ENCODE measurements at places on chromosomes 2 and 18.

- DNase-seq: no peak
These were observed at the start of gene GTF2A1L for GRCh38 chr2:48617618-48618017. Gene GTF2A1L (plus strand): TSS chr2:48617856. CDS start chr2:48617875, 19 bp downstream.

DNA sequence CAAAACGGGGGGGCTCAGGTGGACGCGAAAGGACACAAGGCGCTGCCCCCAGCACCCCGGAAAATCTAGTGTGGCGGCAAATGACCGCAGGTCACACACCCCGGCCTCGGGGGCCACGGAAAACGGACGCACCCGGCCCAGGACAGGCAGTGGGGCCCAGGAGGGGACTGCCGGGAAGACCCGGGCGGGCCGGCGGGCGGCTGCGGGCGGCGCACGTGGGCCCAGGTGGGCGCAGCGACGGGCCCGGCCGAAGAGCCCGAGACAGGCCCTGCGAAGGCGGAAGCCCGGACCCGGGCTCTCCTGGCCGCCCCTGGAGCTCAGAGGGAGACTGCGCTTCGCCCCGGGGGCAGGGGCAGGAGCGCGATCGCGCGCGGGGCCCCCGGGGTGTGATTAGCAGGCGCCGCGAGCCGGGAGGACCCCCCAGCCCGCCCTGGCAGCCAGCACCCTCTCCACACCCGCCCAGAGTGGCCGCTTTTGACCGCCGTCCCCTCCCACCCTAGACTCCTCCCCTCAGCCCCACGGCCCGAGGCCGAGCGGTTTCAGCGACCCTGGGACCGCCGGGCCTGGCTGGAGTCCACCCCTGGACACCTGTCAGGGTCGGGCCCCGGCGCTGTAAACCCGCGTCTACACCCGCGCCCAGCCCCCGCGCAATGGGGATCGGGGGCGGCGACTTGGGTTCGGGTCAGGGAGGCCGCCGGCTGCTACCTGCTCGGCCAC lies 773 bp downstream of the MBP start:
- peak; percentile 44 for DNase-seq

DNA sequence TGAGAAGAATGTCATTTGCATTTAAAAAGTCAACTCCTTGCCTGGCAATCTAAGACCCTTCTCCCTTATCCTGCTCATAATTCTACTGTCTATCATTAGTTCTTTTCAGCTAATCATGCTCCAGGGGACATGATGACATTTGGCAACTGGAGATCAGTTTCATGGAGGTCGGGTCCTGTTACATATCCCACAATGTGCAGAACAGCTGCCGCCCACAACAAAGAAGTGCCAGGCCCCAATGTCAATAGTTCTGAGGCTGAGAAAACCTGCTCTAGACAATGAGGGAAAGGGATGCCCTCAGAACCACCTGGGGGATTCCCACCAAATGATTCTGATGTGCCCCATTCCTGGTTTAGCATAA lies 53.4 kb upstream of the IL1RL1 start:
- no peak for DNase-seq

DNA sequence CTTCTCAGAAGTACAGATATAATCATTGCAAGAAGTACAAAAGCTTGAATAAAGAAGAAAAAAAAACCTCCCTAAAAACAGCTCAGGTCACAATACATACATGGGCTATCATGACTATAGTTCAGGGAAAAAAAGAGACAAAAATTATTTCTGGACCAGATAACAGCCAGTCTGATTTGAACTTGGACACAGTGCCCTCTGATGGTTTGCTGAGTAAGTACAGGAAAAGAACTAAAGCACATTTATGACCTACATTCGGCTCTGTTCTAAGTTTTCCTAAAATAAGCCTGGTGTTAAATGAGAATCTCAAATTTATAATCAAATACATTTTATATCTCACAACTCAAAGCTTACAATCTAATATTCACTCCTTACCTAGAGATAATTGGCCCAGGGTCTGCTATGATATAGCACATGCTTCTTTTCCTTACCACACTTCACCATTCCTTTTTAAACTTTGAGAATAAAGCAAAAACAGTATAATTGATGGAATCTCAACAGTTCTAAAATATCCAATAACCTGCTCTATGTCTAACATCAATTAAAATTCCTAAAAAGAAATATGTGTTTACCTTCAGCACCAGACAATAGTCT lies 81.1 kb downstream of the RAPH1 start:
- peak; percentile 56 for DNase-seq

DNA sequence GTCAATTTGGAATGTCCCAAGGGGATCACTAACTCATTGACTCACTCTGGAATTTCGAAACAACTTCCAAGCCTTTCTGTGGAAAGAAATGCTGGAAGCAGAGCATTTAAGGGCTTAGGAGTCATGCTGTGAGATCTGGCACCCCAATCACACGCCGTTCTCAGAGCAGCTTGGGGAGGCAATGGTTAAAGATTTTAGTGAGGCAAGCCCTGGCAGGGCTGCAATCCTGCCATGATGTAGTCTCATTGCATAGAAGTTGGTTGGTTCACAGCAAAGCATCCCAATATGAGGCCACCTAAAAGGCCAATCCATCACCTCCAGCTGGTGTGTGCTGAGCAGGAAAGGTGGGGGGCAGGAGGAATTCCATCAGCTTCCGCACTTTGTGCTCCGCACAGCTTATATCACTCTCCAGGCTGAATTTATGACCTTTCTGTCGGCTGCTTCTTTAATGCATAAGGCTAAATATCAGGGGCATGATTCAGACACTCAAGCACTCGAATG lies 1043.9 kb upstream of the POU3F3 start:
- no peak for DNase-seq

GRCh38 chr2:8740136-8740535 lies 58.3 kb downstream of the ID2 start:
- no peak for DNase-seq

GRCh38 chr2:146950361-146950760 lies 894.5 kb upstream of the ACVR2A start:
- DNase-seq: no peak

- no peak for DNase-seq
These were observed 116.3 kb upstream of the TTN start for GRCh38 chr2:178923546-178923945.

DNA sequence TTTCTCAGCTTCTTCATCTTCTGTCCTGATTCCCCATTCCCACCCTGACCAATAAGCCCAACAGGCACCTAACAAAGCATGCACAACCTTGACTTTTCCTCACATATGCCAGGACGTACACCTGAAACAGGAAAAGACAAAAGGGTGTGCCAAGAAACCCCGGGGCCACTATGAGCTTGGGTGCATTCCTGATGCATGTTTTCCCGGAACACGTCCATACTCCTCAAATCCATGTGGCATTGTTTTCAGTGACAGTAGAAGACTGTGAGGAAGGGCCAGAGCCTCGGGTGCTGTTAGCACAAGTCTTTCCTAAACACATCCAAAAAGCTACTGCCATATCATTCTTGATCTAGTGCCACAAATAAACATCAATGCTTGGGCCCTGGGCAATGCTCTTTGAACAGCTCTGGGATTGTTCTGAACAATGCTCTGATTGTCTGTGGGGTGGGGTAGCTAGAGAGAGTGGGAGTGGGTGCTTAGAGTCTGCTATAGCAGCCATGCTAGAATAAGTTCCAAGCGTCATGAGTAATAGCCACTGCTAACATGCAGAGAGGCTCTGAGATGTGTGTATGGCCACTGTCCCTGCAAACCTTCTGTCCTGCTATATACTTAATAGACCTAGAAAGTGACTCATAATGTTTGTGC lies 181.7 kb upstream of the CRIM1 start:
- no peak for DNase-seq

GRCh38 chr18:23941791-23942190 lies 72.8 kb upstream of the TTC39C start:
- no peak for DNase-seq

DNA sequence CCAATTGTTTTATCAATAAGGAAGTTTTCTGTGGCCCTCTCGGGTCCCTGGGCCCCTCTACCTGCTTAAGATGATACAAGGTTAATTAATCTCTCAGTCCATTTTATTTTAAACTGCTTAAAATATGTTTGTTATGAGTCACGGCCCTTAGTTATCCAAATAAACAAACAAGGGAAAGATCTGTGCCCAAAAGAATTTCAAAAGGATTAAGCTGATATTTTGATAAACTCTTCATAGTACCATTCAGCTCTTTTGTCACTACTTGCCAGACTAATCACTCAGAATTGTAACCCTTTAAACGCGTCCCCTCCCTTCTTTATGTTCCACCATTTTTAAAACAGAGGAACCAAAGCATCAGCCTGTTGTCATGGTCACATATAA lies 144.7 kb upstream of the STK17B start:
- DNase-seq: no peak

DNA sequence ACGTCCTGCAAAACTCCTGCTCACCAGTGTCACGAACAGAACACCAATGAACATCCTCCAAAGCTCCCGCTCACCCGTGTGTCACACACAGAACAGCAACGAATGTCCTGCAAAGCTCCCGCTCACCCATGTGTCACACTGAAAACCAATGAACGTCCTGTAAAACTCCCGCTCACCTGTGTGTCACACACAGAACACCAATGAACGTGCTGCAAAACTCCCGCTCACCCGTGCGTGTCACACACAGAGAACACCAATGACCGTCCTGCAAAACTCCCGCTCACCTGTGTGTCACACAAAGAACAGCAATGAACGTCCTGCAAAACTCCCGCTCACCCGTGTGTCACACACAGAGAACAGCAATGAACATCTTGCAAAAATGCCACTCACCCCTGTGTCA lies 20.5 kb upstream of the FAM110C start:
- no peak for DNase-seq

- no peak for DNase-seq
These were observed 5.4 kb downstream of the CXCR4 start for GRCh38 chr2:136112317-136113208.

DNA sequence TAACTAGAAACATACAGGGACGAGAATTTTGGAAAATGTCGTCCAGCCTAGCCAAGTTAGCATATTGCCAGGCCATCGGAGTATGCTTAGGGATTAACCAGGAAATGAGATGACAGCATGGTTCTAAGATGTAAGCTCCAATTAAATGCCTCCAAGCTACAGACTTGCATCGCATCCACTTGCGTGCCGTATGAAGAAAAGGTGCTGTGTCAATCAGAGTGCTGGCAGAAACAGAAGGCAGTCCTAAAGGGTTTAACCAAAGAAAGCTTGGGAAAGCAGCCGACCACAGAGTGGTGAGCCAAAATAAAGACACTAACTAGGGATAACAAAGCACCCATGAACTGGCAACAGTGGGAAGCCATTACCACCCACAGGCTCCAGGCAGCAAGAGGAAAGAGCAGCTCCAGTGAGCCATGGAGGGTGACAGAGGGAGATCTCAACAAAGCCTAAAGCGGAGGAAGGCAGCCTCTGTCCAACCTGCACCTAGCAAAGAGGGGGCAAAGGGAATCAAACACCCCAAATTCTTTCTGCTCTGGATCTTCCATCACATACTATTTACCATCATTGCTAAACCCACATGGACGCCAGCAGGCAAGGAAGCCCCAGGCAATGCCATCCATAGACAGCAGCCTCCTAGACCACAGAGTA lies 27.6 kb upstream of the SOCS6 start:
- DNase-seq: no peak

DNA sequence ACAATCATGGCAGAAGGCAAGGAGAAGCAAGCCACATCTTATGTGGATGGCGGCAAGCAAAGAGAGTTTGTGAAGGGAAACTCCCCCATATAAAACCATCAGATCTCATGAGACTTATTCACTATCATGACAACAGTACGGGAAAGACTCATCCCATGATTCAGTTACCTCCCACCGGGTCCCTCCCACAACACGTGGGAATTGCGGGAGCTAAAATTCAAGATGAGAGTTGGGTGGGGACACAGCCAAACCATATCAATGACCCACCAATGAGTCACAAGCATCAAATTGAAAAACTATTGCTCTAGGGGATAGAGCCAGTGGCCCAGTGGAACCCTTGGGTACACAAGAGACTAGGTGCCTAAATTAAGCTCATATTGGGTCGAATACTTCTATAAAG lies 157.4 kb downstream of the FBXO15 start:
- DNase-seq: no peak

GRCh38 chr2:80244905-80245584 lies 59.5 kb downstream of the LRRTM1 start:
- no peak for DNase-seq

- no peak for DNase-seq
These were observed 118.4 kb upstream of the LYPD1 start for GRCh38 chr2:132788310-132788838.

DNA sequence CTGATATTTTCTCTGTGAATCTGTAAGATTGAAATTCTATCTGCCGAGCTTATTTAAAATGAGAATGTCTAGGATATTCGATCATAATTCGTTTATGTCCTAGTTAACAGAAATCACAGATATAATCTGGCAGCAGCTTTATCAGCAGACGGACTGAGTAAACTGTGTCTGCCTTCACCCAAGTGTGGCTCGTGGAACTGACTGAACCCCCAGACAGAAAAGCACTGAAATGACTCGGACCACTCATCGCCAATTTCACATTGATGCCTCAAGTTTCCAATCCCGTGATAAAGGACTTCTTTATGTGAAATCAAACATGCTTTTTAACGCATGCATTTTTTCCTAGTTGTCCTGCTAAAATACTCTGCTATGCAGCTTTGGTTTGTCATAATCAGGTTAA lies 15.9 kb downstream of the TNFRSF11A start:
- DNase-seq: no peak

DNA sequence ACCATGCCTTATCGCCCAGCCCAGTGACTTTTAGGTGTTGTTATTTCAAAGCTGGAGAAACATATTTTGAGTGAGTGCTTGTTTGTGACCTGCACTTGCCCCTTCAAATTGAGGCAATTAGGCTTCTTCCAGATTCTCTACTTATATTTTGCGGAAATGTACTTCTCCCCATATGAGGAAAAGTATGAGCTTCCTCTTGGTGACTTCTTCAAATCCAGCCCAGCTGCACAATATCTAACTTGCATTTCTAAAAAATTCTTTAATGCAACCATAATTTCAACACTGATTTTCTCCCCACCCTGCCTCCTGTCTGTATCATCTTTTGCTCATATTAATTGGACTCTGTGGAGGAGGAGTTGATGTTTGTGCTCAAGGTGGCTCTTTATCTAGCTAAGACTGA lies 391.2 kb upstream of the POU3F3 start:
- no peak for DNase-seq

GRCh38 chr2:216534809-216535208 lies 36.2 kb downstream of the RPL37A start:
- DNase-seq: no peak

DNA sequence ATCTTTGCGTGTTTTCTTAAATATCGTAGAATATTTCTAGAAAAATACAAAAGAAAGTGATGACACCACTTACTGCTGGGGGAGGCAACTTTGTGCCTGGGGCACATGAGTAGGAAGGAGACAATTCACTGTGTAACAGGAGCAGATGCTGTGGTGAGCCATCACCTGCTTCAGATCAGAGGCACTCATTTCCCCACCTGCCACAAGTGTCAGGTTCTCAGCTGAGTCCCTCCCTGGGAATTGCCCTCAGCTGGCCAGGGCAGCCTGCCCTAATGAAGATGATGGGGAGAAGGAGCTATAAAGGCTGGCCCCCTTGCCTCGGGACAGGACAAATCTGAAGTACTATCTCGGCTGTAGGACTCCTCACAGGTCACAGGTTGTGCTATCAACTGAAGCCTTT lies 322.8 kb downstream of the STK39 start:
- no peak for DNase-seq

All from CD4-positive, alpha-beta T cell treated with Interleukin-12 subunit alpha and Interleukin-12 subunit beta, for 1 hour (primary cell).